ENCODE measurements at places on chromosomes 7 and 10. TPM values are rescaled to one million over a fixed set of nuclear protein-coding genes. Genes with fewer than 3 reads are reported as not detected.

The SEMA3A gene
- under 0.01 TPM for total RNA-seq

The NUTM2A gene
- total RNA-seq, result 3.9 TPM

The NYAP1 gene
- total RNA-seq, result 0.87 TPM

The LARP4B gene
- 44.5 TPM for total RNA-seq

The LRRC18 gene
- not detected for total RNA-seq
